NCI-H1092 treated with DMSO at 0.1 percent for 48 hours (cell line): ENCODE measurements at places on chromosomes 2 and 18.

DNA sequence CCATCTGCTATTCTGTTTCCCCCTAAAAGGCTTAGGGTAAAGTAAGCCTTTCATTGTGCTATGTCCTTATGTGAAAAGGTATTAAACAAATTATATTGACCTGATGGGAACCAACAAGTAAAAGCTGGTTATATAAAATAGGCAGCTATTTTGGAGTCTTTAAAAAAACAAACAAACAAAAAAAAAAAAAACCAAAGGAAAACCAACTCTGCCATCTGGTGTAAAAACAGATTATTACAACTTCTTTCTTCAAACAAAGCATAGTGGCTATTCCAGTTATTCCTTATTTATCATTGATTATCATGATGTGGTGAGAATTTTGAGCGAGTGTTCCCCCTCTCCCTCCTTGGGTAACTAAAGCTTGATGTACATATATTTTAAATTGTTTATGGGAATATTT, 122.3 kb upstream of the FHL2 start:
- DNase-seq = no peak

DNA sequence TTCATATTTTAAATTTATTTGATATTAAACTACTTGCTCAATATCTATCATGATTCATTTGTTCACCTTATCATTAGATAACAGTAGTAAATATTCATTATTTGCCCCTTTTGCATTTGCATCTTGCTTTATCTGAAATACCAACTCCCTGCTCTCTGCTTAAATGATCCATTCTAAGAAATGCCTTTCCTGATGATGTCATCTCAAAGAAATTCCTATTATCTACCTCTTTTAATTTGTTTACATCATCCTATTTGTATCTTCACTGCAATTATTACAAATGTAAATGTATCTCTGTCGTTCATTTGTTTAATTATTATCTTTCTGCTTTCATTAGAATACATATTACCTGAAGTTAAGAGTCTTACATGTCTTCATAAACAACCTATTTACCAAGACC, 549.9 kb downstream of the CBLN2 start:
- no peak for DNase-seq

- DNase-seq = no peak
These were observed 23.5 kb upstream of the RPL37A start for GRCh38 chr2:216474925-216475670.

DNA sequence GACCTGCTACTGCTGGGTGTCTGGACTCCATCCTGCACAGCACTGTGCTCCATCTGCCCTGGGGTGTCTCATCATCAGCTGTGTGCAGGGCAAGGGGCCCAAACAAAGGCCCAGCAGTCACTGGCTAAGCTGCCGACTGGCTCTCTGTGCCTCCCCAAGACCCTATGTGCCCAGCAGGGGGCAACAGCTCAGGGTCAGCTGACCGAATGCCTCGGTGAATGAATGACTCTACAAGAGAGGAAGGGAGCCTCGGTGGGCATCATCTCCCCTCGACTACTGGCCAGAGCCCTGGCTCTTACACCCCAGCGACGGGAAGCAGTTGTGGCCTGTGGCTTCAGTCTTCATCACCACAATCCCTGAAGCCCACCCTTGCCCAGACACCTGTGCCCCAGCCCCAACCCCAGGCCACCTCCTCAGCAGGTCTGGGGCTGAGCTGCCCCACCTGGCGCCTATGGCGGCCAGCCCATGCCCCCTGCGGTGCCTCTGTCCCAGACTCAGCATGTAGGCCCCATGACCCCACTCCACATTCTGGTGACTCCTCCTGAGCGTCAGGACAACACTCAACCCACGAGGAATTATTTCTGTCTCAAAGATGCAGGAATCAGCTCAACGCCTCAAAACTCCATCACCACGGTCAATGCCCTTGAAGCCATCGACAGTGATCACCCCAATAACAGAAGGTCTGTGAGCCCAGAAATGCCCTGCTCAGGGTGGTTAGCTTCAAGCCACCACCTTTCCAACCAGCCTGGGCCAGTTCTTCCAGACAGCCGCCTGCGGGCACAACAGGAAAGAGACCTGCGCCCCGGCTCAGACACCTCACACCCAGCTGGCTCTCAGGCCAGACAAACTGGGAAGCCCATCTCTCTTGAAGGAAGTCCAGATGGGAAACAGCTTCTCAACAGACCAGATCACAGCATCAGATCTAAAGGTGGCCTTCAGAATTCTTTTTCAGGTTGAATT, 1.6 kb upstream of the GPR17 start:
- DNase-seq = no peak

DNA sequence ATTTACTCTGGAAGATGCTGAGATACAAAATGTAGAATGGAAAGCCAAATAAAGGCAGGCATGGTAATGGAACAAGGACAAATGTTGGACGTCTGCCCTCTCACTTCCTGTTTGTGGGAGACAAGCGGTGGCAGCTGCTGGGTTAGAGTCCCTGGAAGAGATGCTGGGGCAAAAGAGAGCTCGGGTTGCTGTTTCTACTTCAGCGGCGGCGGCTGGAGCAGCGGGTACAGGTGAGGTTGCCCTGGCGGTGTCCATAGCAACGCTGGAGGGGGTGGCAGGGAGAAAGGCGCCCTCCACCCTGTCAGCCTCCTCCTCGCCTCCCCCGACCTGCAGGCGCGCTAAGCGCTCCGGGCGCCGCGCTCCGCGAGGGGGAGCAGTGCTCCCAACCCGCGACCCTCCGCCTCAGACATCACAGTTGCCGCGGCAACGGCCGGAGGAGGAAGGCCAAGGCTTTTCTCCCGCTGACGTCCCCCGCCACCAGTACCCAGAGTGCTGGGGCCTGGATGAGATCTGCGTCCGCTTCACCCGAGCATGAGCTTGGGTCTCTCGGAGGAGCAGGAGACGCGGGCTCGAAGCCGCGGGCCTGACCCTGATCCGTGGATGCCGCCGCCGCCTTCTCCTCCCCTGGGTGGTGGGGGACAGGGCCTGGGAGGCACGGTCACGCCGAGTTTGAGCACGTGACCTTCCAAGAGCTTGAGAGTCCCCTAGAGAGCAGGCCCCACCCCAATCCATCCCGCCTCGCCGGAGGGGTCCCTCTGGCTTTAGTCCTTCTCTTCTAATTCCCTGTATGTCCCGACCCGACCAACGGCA, 65.6 kb downstream of the NOL4 start:
- peak; percentile 100 for DNase-seq

GRCh38 chr2:214310319-214310718, 100.5 kb upstream of the VWC2L start:
- no peak for DNase-seq

DNA sequence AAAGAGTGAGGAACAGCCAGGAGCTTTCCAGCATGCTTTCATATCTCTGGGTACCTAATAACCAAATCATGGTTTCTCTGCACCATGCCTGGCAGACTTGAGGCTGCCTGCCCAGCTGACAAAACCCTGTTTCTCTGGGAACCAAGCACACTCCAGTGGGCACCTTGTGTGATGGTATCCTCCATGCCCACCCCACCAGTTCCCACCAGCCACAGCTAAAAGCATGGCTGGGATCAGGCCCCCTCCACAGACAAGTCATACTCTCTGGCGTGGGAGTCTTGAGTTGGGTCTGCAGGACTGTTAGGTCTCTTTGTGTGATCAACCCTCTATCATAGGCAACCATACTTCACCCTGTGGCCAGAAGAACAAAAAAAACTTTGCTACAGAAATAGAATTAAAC, 56.0 kb downstream of the TMEM163 start:
- no peak for DNase-seq

DNA sequence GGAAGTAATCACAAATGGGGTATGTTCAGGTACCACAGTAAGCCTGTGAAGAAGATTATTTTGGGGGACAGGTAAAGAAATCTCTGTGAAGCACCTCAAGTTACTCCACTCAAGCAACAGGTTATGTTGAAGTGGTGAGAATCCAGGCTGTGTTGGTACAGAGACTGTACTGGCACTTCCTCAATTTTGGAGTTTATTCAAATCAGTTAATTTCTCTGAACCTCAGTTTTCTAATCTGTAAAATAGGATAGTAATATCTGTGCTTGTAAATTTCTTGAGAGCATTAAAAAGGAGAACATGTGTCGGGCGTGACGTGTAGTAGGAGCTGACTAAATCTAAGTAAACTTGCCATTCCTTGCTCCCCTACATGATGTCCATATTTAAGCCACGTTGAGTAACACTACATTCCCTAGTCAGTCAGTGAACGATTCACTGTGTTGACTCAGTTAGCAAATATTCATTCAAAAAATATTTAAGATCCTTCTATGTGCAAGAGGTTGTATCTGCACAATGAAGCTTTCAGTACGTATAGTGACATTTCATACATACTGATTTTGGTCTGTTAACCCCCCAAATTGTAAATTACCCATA, 504.2 kb downstream of the ZEB2 start:
- no peak for DNase-seq

DNA sequence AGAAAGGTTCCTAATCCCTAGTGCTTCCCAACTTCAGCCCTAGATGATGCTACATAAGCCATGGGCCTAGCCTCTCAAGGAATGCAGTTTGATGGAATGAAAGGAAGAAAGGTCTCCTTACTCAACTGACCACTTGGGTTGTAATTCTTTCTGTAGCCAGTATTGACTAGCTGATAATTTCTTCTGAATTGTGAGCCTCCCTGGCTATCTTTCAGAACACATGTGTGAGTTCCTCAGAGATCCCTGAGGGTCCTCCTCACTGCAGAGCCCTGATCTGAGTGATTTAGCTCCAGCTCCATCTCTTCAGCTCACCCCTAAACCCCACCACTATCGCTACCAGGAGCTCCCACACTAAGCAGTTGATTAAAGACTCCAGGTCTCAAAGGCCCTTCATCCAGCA, 31.5 kb downstream of the CFAP210 start:
- DNase-seq = no peak

GRCh38 chr2:43524177-43524965, 71.5 kb downstream of the THADA start:
- DNase-seq = no peak

DNA sequence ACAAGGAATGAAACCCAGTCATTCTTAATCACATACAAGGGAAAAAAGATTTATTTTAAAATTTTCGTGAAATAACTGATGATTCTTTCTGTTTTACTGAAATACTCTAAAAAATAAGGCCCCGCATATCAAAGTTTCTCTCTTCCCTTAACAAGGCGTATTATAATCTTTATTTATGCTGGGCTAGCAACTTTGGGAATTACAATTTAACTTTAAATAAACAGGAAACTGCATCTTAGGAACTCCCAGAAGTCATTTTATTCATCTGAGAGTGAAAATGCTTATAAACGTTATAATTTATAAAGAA, 166.7 kb downstream of the TCF4 start:
- DNase-seq = no peak

DNA sequence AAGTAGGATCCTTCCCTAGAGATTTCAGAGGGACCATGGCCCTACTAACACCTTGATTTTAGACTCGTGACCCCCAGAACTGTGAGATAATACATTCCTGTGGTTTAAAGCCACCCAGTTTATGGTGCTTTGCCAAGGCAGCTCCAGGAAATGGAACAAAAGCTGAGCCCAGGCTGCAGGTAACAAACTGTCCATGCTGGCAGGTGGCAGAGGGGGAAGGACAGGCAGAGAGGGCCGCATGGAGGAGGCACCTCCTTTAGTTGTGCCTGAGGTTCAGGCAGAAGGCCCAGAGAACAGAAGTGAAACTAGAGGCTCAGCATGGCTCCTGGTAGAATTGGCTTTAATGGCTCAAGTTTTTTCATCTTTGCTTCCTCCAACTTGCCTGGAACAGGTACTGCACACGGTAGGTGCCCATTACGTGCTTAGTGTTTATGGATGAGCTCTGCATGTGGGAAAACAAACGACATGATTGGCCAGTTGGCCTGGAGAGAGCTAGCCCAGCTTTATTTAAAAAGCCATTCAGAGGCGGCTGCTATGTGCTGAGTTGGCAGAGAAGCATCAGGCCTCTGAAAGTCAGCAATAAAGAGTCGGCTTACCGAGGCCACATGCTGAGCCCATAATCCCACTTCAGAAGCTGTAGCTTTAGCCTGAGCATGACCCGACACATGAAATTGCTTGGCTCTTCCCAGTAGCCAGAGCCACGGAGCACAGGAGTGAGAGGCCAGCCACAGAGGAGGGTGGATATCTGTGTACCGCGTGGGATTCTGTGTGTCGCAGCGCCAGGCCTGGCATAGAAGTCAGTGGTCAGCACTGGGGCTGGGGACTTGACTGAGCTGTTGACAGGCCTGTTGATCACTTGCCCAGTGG, 36.5 kb downstream of the HS1BP3 start:
- DNase-seq = peak; percentile 64

DNA sequence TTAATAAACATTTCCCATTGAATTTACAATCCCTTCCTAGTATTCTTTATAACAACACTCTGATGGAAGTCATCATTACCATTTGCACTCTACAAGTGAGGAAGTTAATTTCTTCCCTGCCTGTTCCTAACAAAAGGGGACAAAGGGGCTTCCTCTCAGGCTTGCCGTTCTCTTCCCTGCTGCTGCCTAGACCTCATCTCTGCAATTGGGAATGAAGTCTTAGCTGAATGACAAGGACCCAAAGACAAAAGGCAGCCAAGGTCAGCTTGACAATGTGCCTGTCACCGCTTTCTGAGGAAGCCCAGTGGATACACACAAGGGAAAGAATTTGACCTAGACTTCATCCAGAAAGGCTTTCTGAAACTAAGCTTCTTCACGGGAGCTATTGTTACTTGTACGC, 416.4 kb downstream of the CMPK2 start:
- no peak for DNase-seq

DNA sequence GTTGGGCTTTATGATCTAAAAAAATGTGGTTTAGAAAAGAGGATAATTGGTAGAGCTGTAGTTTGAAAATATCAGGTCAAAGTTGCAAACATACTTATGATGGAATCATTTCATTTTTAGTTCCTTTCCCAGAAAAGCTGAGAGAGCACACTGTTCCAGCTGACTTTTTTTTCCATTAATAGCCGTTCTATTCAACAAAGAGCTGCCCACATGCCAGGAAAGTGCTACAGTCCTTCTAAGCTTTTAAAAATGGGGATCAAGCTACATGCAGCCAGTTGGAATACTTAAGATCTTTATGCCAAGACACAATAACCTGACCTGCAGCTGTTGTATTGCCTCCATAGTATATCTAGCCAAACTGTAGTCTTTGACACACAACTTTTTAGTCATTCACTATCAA, 111.5 kb downstream of the GALNT3 start:
- peak; percentile 4 for DNase-seq

DNA sequence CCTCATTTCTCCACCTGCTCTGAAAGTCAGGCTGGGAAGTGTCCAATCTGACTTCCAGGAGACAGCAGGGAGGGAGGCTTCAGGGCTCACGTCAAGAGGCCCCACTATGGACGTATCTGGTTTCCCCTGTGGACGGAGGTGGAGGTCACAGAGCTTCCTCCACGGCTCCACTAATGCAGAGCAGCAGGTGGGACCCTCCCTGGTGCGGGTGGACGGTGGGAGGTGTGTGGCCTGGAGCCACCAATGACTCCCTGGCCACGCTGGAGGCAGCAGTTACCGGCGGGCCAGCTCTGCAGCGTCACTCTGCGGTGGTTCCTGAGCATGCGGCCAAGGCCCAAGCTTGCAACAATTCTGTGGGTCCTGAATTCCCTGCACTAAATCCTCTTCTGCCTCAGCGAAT, 9.0 kb downstream of the CRACDL start:
- no peak for DNase-seq

GRCh38 chr2:11154016-11154922, 998 bp upstream of the SLC66A3 start:
- no peak for DNase-seq
